ENCODE measurements at places on chromosomes 12 and 14.

- peak; percentile 64 for DNase-seq
Observed at GRCh38 chr12:89225808-89226411, 126.4 kb downstream of the DUSP6 start.

GRCh38 chr14:20998139-20998538, 954 bp upstream of the SLC39A2 start:
- DNase-seq, result no peak

- DNase-seq, result no peak
Observed at GRCh38 chr12:133226690-133227089, 9.0 kb downstream of the ANHX start.

DNA sequence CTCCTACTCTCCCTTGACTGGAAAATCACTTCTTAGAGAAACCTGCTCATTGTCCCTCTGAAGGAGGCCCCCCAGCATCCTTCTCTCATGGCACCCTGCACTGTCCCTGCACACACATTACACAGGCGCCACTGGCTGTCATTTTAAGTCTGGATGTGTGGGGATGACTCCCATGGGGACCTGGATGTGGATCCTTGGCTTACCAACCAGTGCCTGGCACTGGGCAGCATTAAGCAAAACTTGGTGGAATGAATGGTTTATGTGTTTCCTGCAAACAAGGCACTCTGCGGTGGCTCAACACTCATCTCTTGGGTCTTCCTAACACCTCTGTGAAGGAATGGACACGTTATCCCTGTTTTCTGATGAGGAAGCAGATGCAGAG, 162.4 kb downstream of the RBM19 start:
- no peak for DNase-seq

DNA sequence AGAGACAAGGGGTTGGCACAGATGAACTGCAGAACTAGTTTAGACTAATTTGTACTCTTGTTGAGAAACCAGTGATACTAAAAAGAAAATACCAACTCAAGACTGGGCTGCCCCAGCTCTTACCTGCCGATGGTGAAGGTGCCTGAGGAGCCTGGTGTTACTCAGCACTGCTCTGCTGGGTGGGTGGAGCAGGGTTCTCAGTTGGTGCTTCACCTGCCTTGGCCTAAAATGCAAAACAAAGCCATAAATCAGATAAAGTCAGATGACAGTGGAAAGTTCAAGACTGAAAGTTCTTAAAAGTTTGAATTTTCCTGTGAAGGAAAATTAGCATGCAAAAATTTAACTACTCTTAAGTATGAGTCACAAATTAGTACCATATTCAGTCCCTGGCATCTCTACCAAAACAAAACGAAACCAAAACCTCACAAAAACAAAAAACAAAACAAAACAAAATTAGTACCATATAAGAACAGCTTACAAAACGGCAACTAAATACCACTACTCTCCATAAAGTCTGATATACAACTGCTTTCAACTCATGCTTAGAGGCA, 21.9 kb downstream of the YBX3 start:
- DNase-seq, result no peak

GRCh38 chr12:82537436-82537835, 149.3 kb upstream of the TMTC2 start:
- DNase-seq, result no peak

DNA sequence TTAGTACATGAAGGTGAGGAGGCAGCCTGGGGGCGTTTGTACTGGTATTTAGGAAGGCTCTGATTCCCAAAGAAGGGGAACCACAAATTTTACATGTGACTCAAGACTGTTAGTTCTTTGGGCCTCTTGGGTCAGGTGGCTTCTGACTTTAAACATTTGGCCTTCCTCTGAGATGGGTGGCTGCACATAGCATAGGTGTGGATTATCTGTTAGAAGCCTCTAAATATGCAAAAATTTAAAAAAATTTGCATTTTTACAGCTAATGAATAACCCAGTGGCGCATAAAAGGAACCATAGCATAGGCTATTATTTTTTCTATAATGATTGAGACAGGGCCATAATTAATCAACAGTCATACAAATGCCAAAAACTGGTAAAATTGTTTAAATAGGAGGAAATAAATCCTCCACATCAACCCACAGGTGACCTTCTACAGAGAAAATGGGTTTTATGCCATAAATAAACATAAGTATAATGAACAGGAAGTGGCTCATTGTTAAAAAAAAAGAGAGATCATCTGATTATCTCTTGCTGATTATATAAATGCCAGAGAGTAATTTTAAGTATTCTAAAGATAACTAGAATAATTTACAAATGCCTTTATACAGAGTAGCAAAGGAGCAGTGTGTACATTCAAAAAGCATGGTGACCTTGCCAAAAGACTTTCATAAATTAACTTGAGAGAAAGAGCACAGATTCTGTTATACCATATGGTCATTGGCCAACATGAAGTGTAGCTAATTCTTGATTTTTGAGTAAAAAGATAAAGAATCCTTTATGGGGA, 284.2 kb upstream of the ATP2B1 start:
- DNase-seq, result no peak

DNA sequence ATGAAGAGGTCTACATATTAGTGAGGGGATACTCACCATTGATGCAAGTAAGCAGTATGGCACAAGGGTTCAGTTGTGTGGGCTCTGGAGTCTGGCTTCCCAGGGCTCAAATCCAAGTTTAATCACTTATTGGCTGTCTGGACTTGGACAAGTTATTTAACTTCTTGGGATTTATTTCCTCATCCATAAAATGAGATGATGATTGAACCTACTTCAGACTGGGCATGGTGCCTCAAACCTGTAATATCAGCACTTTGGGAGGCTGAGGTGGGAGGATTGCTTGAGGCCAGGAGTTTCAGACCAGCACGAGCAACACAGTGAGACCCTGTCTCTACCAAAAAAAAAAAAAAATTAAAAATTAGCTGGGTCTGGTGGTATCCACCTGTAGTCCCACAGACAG, 67.9 kb downstream of the KCNK10 start:
- no peak for DNase-seq

DNA sequence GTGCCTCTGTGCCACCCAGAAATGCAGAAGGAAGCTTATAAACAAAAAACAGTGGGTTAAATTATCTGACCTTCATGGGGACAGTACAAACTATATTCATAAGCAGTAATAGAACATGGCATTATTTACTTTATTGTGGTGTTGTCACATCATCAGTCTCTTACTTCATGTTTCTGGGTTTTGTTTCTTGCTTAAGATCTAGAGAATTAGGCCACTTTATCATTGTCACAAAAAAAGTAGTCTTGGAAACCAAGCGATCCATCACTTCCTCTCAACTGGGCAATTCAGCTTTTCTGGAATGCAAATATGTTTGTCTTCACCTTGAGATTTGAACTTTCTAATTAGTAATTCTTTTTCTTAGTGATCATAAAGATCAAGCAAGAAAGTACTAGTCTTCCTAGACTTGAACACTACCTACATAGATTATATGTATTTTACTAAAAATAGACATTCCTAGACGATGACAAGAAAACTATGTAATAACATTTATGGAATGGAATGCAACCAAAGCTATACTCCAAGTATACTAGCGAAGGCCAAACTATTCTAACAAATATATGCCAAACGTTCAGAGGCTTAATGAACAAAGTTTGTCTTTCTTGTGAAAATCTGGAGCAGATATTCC, 363.4 kb downstream of the DAD1 start:
- DNase-seq, result peak; percentile 10

GRCh38 chr12:116471544-116471943, 87.6 kb upstream of the MAP1LC3B2 start:
- DNase-seq, result no peak

- no peak for DNase-seq
Observed at GRCh38 chr14:52033101-52033642, 35.7 kb downstream of the NID2 start.

DNA sequence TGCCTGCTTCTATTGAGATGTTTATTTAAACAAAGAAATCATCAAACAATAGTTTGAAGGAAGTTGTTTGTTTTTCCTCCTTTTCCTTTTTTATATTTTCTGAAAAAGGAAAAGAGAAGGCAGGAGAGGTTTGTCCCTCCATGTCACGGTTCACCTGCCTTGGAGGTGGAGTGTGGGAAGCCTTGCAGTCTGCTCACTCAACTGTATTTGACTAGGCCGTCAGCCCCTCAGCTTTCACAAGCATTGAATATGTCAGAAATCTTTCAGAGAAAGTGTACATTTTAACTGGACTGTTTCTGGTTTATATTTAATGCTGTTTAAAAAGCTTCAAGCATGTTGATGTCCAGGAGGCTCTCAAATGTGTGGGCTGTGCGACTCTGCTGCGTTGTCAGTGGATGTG, 370.4 kb downstream of the NPAS3 start:
- DNase-seq, result no peak

- DNase-seq, result no peak
Observed at GRCh38 chr14:30417121-30417520, 141.8 kb upstream of the G2E3 start.

DNA sequence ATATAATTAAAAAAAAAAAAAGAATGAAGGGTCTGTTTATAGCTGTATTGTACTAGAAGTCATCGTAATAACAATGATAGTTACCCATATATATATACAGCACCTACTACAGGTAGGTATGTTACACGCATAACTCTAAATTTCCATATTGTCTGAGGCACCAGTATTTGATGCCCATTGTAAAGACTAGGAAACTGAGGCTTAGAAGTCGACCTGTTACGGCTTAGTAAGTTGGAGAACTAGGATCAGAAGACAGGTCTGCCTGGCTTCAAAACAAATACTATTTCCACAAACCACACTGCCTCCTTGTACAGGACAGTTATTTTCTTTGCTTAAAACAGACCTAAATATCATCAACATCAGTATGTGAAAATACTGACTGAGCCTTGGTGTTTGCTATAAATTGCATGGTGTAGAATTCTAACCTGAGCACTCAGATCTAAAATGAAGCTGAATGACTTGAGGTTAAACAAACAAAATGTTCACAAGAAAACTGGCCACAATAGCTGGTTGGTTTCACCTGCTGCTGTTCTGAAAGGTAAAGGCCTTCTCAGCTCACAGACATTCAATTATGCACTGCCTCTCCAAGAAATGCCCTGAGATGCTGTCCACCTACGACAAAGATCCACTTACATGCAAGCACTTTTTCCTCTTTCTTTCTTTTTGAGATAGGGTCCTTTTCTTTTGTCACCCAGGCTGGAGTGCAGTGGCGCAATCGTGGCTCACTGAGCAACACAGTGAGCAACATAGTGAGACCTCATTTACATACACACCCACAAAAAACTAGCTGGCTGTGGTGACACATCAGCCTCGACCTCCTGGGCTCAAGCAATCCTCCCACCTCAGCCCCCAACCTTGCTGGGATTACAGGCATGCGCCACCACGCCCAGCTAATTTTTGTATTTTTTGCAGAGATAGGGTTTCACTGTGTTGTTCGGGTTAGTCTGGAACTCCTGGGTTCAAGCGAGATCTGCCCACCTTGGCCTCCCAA, 35.7 kb downstream of the SSH1 start:
- peak; percentile 61 for DNase-seq

GRCh38 chr14:57089901-57090300, 178.8 kb downstream of the EXOC5 start:
- DNase-seq, result no peak

DNA sequence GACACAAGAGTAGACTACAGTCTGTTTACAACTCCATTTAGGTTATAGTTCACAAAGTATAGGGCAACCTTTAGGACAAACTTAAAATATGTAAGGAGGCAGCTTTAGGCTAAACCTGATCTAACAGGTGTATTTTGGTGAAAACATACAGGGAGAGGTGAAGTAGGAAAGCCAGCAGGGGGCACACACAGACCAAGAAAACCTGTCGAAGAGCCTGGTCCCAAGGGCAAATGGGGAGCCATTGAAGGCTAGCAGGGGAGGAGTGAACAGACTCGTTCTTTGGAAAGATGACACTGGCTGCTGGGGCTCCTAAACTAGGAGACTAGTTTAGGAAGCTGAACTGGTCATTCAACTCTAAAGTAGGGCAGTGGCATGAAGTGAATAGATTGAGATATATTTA, 138.8 kb upstream of the WSCD2 start:
- peak; percentile 1 for DNase-seq

GRCh38 chr12:98485792-98486340, 29.5 kb upstream of the TMPO start:
- no peak for DNase-seq

GRCh38 chr14:91113829-91114078, at the start of gene DGLUCY:
Gene DGLUCY, plus strand, starts transcription at chr14:91114073. Its CDS starts 46,222 bp downstream, at chr14:91160295.
- no peak for DNase-seq

- peak; percentile 66 for DNase-seq
Observed at GRCh38 chr12:27285403-27285802, 41.3 kb downstream of the STK38L start.

GRCh38 chr12:133120385-133121191, 9.5 kb downstream of the ZNF891 start:
- no peak for DNase-seq

DNA sequence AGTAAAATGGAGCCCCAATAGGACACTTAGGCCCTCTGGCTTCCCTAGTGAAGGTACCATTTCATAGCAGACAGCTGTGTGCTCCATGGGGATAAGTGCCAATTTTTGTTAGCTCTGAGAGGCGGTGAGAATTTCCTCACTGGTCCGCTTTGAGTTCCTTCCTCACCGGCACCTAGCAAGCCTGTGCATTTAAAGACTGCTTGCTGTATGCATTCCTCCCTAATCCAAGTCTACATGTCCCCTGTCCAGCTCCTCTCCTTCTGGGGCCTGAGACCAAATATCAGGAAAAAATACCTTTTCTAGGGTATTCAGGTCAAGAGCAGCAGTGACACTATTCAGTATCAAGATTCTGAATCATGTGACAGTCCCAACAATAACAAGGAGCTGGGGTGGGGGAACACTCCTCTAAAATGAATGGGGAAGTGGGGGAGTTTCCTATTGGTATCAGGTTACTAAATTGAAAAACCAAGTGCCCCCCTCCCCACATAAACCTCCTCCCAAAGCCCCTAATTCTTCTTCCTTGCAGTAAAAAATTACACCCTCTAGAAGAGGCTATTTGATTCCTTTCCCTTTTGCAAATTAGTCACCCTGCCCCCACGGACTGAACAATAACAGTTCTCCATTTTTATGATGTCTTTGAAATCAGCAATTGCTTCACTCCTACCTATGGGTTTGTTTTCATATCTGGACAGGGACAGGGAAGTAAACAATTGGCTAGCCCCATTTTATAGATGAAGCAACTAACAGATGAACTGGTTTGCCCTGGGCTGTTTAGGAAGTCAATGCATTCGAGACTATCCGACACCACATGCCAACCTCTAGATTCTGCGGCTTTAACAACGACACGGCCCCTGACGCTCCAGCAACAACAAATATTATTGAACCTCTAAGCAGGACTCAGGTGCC, 28.9 kb downstream of the BCL11B start:
- no peak for DNase-seq

DNA sequence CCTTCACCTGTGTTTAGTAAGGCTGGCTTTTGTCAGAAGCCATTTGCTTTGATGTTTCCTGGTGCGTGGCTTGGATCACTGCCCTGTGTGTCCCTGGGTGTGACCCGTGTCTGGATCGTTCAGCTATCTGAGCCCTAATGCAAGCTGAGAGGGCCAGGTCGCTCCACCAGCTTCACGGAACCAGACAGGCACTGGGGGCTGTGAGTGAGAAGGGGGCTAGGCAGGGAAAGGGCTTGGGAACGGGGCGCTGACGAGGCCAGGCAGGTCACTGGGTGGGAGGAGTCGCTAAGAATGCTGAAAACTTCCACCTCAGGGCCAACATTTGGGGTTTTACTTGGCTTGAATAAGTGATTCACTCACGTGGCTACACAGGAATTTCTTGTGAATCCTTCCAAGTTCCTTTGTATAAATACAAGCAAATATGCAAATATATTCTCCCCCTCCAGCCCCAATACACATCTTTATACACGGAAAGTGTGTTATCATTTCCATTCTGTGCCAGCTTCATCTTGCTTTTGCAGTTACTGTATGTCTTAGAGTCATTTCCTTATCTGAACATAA, 24.2 kb upstream of the MMP17 start:
- DNase-seq, result peak; percentile 18

- DNase-seq, result peak; percentile 87
Observed at GRCh38 chr14:76151398-76152332, at the start of gene GPATCH2L. Gene GPATCH2L, plus strand, starts transcription at chr14:76151922. Its CDS starts 2,442 bp downstream, at chr14:76154364.

GRCh38 chr14:55303691-55304145, 32.5 kb downstream of the FBXO34 start:
- DNase-seq, result no peak
